Stimulated activated CD8-positive, alpha-beta memory T cell treated with anti-CD3 and anti-CD28 coated beads, Interleukin-2, amount 100 ng/mL, for 48 hours (primary cell): ENCODE measurements at places on chromosomes 16 and 17.

- DNase-seq = no peak
These were observed 21.2 kb downstream of the MTHFSD start for GRCh38 chr16:86533767-86534351.

GRCh38 chr17:46935658-46936266, 12.8 kb downstream of the GOSR2 start:
- no peak for DNase-seq

DNA sequence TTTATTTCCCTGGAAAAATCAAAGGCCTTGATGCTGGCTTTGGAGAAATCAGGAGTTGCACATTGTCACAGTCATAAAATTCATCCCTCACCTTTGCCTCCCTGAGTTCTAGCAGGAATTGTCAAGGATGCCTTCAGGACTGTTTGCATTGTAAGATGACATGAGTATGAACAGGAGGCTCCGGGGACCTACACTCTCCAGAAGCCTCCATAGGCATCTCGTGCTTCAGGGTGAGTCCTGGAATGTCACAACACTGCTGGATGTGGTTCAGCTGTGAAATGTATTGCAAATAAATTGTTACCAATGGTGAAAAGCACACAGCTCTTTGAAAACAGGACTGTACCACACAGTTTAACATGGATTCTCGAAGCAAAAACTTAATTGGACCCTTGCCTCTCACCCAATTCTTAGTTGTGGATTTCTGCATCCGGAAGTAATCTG, 535.4 kb upstream of the C16orf82 start:
- no peak for DNase-seq

DNA sequence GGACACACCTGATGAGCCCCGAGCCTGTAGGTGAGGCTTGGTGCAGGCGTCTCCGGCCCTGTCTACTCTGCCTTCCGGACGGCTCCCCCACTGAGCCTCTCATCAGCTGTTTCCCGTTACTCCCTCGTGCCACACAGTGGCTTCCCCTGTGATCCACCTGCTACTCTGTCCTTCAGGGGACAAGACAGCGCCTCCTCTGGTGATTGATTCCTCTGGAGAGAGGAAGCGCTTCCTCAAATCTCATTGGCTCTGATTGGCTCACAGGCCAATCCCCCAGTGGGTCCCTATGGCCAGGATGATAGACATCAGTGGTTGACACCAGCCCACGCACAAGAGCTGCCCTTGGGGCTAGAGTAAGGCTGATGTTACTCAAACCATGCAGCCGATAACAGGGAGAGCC, 24.0 kb downstream of the RNF213 start:
- DNase-seq = no peak

DNA sequence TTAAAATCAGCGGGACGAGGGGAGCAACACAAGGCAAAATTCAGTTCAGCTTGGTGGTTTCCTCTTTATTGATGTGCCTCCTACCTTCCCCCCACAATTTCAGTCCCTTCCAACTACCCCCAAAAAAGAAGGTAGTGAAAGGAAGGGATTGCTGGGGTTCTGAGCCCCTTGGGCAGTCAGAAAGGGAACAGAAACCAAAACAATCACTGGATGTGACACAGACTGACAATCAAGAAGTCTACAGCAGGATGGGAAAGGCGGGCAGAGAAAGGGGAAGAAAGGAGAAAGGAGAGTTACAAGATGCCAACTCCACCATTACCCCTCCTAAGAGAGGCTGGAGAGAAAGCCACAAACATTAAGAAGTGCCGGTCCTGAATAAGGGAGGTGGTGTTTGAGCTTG, 1.1 kb upstream of the PHF23 start:
- DNase-seq = no peak

DNA sequence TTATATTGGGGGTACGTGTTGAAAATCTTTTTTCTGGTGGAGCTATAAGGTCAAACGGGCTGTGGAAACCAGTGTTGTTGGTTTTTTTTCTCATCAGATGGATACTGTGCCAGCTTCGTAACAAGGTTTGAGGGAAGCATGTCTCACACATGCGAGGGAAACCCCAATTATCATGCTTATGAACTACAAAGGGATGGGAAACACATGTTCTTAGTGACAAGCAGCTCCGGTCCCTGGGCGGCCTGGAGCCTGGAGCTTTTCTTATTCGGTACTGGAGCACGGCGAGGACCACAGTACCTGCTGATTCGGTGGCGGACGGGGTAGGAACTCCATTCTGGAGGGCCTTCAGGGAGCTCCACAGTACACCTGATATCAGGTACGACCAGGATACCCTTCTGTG, 12.5 kb downstream of the SLC43A2 start:
- no peak for DNase-seq

DNA sequence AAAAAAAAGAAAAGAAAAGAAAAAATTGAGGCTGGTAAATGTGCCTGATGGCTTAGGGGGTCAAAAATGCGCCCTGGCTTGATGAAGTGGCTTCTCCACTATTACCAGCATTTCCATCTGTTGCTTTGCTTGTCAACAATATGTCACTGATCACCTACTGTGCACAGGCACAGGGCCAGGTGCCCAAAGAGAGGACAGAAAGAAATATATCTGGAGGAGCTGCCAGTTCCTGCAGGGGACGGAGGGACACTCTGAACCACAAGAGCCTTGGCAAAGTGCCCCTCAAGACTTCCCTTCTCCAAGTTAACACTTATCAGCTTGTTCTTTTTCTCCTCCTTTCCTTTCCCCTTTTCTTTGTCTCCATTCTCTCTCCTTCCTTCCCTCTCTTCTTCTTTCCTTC, 34.7 kb downstream of the GINS3 start:
- DNase-seq = no peak

GRCh38 chr17:4364622-4365041, 1.8 kb downstream of the UBE2G1 start:
- DNase-seq = no peak

DNA sequence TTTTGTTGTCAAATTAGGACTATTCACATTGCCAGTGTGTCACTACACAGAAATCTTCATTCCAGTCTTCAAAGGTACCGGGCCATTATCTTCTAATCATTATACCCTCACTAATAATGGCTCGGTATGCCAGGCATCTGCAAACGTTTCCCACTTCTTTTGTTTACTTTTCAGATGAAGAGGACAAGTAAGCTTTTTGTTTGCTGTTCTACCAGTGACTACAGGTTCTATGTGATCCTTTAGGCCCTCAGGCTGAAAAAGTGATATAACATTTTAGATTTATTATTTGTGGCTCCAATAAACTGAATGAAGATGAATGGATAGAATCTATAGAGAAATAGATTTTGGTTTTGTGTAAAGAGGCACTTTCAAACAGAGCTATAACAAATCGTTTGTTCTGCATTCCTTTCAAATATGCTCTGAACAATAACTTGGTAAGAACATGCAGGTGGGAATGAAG, 403 bp upstream of the KRTAP3-1 start:
- DNase-seq = no peak

DNA sequence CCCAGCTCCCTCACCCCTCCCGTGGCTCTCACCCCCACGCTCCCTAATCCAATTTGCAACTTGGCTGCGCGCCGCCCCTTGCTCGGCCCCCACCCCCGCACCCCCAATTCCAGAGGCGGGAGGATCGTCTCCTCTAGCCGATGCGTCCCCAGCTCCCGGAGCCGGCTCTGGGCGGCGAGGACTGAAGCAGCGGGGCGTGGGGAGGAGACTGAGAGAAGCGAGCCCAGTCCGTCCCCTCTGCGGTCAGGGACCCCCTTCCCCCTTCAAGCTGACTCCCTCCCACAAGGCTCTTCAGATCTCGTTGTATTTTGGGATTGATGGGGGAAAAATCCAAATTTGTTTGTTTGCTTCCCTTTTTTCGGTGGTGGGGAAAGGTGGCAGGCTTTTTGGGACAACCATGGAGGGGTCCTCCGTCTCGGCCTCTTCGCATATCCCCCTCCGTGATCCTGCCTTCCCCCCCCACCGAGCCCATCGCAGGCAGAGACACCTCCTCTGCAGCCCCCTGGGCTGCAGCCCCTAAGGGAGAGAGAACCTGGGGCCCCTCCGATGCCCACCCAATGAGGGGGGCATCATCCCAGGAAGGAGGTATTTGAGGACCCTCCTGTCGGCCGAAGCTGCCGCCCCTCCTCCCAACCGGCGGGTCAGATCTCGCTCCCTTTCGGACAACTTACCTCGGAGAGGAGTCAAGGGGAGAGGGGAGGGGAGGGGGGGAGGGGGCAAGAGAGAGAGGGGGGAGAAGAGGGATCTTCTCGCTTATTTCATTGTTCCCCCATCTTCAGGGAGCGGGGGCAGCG, 466 bp downstream of the NEUROD2 start:
- DNase-seq = no peak

DNA sequence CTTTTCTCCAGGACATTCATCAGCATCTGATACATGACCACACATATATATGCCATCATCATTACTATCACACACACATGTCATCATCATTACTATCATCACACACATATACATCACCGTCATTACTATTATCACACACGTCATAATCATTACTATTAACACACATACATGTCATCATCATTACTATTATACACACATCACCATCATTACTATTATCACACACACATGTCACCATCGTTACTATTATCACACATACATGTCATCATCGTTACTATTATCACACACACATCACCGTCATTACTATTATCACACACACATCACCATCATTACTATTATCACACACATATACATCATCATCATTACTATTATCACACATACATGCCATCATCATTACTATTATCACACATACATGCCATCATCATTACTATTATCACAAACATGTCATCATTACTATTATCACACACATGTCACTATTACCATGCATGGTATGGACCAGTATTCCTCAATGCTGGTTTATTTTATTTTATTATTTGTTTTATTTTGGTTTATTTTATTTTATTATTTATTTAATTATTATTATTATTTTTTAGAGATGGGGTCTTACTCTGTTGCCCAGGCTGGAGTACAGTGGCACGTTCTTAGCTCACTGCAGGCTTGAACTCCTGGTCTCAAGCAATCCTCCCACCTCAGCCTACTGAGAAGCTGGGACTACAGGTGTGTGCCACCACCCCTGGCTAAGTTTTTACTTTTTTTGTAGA, 46.3 kb upstream of the CNEP1R1 start:
- DNase-seq = no peak

GRCh38 chr17:4932756-4933155, 679 bp downstream of the GP1BA start:
- no peak for DNase-seq

- no peak for DNase-seq
These were observed 27.9 kb upstream of the AXIN2 start for GRCh38 chr17:65589321-65589720.

- DNase-seq = no peak
These were observed 2.2 kb upstream of the KRT19 start for GRCh38 chr17:41530062-41531048.

GRCh38 chr16:19735074-19735867, 17.2 kb downstream of the IQCK start:
- DNase-seq = no peak
